ENCODE measurements at places on chromosomes 11 and 22. TPM values are rescaled to one million over a fixed set of nuclear protein-coding genes. Genes with fewer than 3 reads are reported as not detected.

GRCh38 chr11:94790661-94791180, 22.6 kb downstream of the AMOTL1 start:
- no peak for DNase-seq

GRCh38 chr11:65575568-65576231, at the start of gene EHBP1L1:
Gene EHBP1L1, plus strand, starts transcription at chr11:65576053. Its CDS starts 250 bp downstream, at chr11:65576303.
- DNase-seq: no peak

GRCh38 chr22:27853424-27853823, 51.9 kb upstream of the MN1 start:
- no peak for DNase-seq

Gene B3GAT1
- 0.71 TPM for total RNA-seq

Data from thoracic aorta (tissue), 2 donors.